Activated CD4-positive, alpha-beta T cell treated with anti-CD3 and anti-CD28 coated beads, Interleukin-2, amount 50 U/mL, for 24 hours (primary cell): ENCODE measurements at places on chromosomes 5 and 9.

- no peak for DNase-seq
Measured at GRCh38 chr5:103283869-103284268, 25.3 kb downstream of the MACIR start.

- DNase-seq, result peak; percentile 8
Measured at GRCh38 chr9:20209391-20210340, 412.6 kb downstream of the MLLT3 start.

DNA sequence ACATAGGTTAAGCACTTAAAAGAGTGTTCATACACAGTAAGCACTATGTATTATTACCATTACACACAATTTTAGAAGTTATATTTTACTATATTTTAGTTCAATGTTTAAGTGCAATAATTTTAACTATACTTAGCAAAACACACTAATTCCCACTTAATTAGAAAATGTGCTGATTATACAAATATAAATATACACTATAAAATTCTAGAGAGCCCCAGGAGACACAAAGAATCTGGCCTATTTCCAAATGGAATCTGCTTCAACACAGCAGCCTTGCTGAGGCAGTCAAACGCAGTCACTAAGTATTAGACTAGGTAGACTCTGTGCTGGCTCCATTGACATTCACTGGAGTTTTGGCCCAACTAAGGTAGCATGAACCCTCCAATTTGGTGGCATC, 160.9 kb downstream of the CETN3 start:
- DNase-seq, result no peak

DNA sequence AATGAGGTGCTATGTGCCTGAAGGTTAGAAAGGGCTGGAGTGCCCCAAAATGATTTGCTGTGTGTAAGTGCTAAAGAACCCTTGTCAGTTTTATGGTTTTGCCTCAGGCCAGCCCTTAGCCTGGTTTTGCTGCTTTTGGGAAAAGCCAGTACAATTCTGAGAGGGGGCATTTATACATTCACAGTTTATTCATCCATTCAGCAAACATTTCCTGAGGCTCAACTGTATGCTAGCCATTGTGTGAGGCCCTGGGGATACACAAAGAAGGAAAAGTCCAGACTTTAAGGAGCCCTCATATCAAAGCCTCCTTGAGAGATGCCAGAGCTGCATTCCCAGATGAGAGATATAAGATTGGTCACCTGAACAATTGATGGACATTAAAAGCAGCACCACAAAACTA, 115.2 kb upstream of the PLCXD3 start:
- no peak for DNase-seq

GRCh38 chr5:150112201-150113046, 26.1 kb upstream of the CSF1R start:
- no peak for DNase-seq

DNA sequence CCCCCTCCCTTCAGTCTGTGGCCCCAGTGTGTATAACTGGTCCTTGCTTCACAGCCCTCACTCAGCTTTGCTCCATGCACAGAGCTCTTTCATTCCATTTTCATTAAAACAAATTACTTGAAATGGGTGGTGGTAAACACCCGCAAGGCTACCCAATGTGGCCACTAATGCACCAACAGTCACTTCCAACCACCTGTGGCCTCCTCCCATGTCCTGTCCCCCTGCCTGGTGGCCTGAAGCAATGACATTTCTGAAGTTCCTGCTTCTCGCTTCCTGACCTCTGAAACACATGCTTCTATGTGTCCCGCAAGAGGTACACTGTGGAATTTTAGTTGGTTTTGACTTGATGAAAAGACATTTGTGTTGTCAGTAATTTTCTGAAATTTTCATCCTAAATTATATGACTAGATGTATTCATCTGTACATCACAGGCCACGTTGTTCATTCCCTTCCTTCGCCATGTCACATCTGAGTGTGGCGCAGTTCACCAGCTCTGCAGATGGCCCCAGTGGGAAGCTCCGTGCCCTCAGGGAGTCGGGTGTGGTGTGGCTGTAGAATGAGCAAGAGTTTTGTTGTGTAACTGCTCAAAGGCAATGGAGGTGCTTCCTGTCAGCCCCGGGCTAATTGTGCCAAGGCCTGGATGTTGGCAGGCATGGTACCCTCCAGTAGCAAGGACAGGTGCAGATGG, 9.6 kb downstream of the ROPN1L start:
- DNase-seq, result no peak

GRCh38 chr9:113428062-113428615, 17.6 kb downstream of the C9orf43 start:
- DNase-seq, result no peak

DNA sequence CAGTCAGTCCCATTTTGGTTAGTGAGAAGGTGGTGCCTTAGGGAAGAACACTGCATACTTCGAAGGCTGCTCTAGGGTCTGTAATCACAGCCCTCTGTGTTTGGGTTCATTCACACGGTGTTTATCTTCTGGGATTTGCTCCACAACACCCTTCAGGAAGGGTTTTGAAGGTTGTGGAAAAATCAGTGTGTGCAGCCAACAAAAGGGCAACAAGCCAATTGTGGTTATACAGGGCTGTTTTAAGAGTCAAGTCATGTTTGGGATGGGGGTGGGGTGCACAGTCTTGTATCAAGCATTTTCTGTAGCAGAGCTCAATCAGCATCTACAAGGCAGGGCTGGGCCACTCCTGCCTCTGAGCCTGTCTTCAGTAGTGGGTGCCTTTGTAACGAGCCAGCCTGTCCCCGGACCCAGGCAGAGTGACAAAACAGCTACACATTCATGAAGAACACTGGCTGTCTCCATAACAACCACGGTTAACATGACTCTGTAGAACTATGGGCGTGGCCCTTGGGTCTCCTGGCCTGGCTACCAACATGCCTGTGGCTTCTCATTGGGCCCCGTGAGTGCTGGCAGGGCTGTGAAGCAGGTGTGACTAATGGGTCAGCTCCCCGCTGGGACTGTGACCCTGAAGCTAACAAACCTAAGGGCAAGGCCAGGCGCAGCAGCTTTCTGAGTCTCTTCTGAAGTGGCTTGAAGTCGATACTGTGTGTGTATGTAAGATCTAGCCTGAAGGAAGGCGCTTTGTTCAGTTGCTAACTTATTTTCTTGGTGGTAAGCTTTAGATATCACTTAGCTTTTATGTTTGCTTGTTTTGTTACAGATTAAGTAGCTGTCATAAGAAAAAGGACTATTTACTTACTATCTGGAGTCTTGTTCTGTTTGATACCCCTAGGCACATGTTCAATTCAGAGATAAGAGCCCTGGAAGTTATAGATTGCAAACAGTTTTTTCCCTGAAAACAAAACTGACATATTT, 27.9 kb upstream of the GOLM1 start:
- DNase-seq, result no peak

- no peak for DNase-seq
Measured at GRCh38 chr5:43601454-43602260, 1.3 kb upstream of the NNT start.

DNA sequence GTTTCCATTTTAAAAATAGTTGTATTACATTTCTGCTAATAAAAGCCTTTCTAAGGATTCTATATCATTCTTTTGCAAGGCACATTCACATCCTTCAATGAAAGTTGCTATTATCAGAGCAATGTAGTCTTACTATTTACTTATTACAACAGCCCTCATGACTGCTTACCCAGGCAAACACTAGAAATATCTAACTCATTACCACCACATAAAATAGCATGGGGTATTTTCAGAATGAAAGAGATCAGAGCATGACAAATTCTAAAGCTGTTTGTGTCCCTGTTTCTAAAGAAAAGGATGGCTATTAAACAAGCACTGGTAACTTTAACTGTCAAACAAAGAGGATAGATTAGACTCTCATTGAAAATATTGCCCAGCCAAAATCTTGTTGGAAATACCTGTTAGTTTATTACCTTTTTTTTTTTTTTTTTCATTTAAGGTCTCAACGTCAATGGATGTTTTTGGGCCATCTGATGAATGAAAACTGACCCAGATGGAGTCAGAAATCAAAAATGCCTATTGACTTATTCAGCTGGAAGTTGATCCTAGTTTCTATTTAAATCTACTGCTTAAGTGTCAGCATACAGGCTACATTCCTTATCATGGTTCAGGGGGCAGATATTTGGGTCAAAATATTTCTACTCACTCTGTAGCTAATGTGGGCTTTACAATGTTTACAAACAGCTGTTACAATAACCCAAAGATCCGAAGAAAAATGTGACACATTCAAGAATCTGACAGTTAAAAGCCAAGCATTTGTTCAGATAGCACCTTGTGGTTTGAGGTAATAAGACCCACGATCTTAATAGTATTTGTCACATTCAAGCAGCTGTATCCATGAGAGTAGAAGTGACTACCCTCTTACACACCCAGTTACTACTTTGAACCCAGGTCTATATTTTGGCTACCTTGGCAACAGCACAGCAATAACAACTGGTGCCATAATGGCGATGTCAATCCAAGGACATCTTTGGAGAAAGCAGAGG, 554.8 kb upstream of the MEF2C start:
- DNase-seq, result no peak

GRCh38 chr9:91185193-91185886, 176.4 kb downstream of the AUH start:
- no peak for DNase-seq

- no peak for DNase-seq
Measured at GRCh38 chr5:153429761-153430380, 60.6 kb upstream of the GRIA1 start.

DNA sequence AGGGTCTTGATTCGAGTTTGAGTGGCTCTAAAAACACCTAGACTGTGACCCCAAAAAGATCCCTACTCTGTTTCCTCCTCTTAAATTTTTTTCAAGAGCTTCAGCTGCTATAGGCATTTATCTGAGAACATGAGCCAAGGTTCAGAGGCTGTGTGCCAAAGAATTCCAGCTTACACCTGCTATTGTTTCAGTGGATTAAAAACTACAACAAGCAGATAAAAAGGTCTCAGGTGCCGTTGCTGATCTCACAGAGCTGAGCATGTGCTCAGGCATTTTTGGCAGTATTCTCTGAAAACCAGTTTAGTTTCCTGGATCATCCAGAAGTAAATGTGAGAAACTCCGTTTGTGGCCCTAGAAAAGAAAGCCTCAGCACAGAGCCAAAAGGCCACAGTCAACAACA, 349.2 kb downstream of the DEPDC1B start:
- no peak for DNase-seq

DNA sequence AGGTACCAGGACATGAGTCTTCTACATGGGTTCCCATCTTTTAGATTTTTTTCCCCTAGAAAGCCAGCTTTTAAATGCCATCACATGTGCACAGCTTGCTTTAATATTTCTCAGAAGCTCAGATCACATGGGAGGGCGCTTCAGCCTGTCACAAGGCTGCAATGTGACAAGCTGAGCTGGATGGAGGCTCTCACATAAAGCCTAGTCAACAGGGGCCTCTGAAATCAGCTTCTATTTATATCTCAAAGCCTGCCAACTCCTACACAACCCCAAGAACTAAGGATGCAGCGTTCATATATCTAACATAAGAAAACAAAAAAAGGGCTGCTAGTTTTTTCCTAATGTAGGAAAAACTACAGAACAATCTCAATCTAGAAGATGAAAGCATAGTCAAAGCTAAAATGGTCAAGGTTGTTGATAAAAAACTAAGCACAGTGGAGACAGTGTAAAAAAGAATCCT, 2.3 kb downstream of the ZFAND5 start:
- peak; percentile 4 for DNase-seq

- DNase-seq, result no peak
Measured at GRCh38 chr5:95912029-95912428, 49.6 kb downstream of the ELL2 start.

- no peak for DNase-seq
Measured at GRCh38 chr9:116555119-116555518, 132.0 kb upstream of the TRIM32 start.

DNA sequence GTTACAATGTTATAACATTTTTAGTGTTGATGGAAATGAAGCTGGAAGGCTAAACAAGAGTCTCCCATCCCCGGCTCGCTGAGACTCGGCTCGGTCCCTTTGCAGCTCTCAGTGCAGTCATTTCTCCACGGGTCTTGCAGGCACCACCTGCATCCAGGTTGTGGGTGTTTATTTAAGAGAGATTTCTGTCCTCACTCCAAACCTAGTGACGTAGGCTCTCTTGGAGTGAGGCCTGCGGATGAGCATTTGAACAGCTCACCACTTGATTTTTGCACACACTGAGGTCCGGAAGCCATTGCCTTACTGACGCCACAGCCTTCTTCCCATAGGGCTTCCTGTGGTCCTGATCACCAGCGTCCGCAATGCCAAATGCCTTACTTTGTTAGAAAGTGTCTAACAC, 197.7 kb upstream of the OTULINL start:
- DNase-seq, result no peak

DNA sequence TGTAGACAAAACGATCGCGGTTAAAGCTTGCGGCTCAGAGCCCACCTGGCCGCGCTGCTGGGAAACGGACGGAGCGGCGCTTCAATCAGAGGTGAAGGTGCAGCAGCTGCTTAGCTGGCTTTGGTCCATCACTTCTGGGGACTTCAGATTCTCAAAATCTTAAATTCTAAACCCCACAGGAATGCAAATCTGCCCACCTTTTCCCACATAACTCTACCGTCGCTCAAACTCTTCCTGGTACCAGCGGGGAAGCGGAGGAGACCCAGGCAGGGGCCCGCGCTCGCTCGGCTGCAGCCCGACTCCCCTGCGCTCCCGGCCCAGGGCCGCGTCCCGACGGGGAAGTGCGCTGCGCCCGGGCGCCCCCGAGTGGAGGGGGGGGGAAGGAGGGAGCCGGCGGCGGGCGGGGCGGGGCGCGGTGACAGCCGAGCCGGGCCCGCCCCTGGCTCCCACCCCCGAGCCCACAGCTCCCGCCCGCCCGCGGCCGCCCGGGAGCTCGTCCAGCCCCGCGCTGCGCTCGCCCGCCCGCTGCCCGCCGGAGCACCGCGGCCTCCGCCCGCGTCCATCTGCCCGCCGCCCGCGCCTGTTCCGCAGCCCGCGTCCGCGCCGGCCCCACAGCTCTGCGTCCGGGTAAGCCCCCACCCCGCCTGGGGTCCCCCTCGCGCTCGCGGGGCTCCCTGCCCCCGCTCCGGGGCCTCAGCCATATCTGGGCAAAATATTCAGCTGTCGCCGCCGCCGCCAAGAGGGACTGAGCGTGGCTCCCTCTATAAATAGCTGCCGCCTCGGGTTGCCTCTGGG, at the start of gene TMOD1:
Gene TMOD1 (plus strand): TSS at position 490 of the 795 bp plus-strand sequence. CDS start 22,523 bp downstream, outside the sequence.
- peak; percentile 7 for DNase-seq

GRCh38 chr9:15725953-15726352, 173.1 kb downstream of the CCDC171 start:
- DNase-seq, result no peak
